ENCODE measurements at places on chromosomes 4 and X.
A peak's percentile ranks its signal among the peaks of the same experiment; 100 is the strongest.

GRCh38 chr4:118173956-118174725, 139.9 kb downstream of the NDST3 start:
- peak; percentile 23 for DNase-seq

- DNase-seq: no peak
Measured at GRCh38 chr4:19063662-19064061, 1042.1 kb upstream of the LCORL start.

DNA sequence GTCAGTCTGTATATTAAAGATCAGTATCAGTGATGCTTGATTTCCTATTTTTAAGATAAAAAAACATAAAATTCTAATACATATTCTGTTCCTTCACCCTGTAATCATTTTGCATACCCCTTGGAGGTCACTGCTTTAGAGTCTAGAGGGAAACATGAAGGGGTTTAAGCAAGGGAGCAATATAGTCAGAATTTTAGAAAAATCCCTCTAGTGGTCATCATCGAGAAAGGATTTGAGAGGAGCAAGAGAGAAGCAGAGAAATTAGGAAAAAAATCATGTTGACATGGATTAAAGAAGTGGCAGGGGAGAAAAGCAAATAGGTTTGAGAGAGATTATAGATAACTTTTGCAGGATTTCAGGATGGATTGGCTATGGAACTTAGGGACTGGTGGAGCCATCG, 11.1 kb downstream of the APEX2 start:
- DNase-seq: no peak

DNA sequence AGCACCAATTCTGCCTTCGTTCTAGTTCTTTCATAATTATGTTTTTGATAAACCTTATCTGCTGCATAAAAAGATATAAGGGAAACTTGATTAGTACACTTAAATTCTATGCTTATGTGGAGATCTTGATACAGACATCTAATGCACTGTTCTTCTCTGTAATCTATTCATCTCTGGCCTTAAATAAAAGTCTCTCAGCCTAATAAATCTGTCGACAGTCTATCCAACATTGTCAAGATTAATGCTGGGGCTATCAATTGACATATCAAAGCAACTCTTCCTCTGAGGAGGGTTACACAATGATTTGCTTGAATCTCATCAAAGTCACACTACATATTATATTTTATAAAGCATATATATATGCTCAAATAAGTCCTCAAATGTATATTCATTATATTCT, 545.5 kb downstream of the SPOCK3 start:
- no peak for DNase-seq

DNA sequence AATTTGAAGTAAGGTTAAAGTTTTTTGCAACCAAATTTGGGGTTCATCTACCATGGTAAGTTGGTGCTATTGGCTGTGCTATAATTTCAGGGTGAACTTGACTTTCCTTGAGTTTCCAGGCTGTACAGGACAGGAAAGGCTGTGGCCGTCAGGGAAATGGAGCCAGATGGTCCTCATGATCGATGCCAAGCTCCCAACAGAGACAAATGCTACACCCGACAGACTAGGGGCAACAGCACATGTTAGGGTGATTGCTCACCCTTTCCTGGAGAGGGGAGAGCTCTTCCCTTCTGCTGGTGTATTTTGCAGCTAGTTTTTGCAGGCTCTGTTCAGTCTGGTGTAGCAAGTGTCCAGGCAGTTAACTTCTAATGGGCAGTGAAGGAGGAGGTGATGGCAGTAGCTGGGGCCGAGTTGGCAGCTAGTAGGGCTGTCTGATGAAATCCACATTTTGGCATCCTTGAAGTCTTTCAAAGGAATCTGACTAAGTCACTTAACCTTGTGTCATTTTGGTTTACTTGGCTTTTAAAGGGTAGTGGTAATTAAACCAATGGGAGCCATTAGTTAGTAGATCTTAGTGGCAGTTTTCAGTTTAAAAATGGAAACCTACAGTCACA, 47.8 kb downstream of the GAB1 start:
- no peak for DNase-seq

DNA sequence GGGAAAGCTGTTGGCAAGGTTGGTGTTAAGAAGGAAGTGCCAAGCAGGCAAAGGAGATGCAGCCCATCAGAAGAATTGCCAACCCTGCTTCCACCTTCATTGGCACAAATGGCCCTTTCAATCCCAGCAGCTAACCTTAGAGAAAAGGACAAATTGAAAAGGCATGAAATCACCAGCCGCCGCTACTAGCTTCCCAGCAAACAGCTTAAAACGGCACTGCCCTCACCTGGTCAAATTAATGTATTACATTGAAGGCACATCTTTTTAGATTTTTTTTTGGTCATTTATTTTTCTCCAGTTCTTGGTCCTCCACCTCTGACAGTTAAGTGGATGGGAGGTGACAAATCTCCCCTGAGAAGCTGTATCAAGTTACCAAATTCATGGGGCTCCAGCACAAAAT, 51.0 kb upstream of the NHSL2 start:
- no peak for DNase-seq

DNA sequence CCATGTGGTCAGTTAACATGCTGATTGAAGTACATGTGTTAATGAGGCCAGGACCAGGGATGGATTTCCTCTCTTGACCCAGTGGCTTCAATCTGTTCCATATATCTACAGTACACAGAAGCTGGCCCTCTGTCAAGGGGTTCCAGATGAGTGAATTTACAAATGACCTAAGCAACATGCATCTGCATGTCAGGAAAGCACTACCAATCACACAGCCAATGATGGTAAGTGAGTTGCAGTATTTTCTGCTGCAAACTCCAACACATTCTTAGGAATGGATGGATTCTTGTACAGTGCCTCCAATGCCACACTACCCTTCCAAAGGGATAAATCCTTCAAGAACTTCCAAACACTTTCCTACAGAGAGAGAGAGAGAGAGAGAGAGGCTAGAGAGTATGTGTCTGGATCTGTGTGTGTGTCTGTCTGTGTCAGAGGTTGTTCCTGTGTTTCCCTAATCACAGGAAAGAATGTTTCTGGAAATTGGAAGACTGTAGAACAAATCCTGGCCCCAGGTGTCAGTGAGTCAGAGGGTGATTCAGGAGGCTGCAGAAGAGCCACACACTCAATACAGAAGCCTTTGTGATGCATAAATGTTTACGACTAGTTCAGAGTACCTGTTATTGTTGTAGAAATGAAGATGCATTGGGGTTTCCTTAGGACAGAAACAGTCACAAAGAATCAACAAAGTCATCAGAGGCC, 107.5 kb downstream of the GUCY2F start:
- no peak for DNase-seq

GRCh38 chrX:24493740-24494581, 28.9 kb downstream of the PDK3 start:
- no peak for DNase-seq

GRCh38 chr4:57214654-57215411, 104.6 kb upstream of the IGFBP7 start:
- no peak for DNase-seq

- DNase-seq: no peak
Measured at GRCh38 chrX:135410861-135411627, 10.7 kb upstream of the SMIM10L2A start.

- DNase-seq: no peak
Measured at GRCh38 chrX:83845397-83845796, 15.5 kb upstream of the CYLC1 start.

DNA sequence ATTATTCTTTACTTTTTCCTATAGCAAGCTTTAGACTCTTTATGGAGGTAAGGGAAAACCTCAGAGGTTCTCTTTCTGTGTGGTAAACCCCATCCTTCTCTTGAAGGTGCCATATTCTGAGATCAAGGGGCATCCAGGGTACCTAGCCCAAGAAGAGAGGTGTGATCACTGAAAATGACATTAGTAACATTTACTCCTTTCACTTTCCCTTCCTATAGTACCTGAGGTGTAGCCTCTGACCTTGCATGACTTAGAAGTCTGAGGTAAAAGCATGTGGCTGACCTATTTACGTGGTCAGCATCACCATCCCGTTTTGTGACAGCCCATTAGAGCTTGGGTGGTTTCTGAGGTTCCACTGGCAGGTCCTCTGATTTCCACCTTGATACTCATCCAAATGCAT, 25.7 kb downstream of the SGMS2 start:
- DNase-seq: no peak

- DNase-seq: no peak
Measured at GRCh38 chr4:112823156-112823555, 186.2 kb downstream of the LARP7 start.

DNA sequence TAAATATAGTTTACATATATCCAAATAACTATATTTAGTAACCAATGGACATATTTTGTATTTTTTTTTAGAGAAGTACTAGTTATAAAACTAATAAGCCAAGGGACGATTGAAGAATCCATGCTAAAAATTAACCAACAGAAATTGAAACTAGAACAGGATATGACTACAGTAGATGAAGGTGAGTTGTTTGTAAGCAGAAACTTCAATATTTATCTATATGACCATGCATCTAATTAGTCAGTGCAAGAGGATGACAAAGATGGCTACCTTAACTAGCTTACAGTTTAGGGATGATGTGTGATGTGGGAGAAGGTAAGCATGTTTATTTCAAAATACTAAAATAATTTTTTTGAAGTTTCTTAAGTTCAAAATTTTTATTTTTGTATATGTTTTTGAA, 57.7 kb downstream of the HPGDS start:
- no peak for DNase-seq

- DNase-seq: peak; percentile 13
Measured at GRCh38 chrX:15343075-15343476, 7.8 kb upstream of the PIGA start.

DNA sequence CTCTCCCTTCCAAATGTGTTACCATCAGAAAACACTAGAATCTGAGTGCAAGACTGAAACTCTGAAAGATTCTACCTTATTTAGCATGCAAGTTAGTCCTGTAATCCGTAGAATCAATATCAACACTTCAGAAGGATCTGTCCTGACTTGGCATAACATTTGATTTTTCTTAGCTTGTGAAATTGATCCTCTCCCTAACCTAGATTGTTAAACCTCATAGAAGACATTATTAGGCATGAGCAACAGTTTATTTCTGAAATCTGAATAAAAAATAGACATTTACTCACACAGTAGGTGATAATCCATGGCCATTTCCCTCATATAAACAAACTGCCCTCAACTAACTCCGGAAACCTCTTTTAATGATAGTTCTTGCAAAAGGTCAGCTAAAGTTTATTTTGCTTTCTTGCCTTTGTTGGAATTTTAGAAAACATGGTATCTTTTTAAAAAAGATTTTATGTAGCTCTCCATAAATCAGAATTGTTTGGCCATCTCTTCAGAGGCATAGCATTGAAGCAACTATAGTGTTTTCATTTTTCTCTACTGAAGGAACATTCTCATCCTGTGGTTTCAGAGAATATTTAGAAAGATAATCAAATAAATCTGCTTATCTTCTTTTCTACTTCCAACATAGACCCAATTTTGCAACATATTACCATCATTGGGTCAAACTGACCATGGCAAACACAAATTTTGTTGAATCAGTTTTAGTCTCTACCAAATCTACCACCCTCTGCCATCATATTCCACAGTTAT, 38.5 kb upstream of the PDLIM5 start:
- DNase-seq: no peak

DNA sequence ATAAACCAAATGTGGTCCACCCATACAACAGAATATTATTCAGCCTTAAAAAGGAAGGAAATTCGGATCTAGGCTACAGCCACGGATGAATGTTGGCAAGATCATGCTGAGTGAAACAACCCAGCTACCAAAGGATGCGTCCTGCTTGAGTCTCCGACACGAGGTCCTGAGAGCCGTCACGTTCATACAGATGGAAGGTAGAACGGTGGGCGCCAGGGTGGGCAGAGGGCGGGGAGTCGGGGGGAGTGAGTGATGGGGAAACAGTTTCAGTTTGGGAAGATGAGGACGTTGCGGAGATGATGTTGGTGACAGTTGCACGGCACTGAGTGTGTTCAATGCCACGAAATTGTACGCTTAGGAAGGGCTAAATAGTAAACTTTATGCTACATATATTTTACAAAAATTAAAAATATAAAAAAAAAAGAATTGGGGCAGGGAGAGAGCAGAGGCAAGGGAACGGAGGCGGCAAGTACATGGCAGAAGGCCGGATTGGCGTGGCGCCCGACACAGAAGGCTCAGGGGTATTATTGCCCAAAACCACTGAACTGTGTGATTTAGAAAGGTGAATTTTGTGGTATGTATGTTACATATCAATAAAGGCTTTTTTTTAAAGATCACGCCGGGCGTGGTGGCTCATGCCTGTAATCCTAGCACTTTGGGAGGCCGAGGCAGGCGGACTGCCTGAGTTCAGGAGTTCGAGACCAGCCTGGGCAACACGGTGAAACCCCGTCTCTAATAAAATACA, 14.8 kb upstream of the MXD4 start:
- DNase-seq: no peak

Measured in stomach (tissue), 19 donors.